Stimulated activated CD4-positive, alpha-beta T cell treated with anti-CD3 and anti-CD28 coated beads, Interleukin-2, amount 100 ng/mL, for 4 hours (primary cell): ENCODE measurements at places on chromosomes 4 and X.

DNA sequence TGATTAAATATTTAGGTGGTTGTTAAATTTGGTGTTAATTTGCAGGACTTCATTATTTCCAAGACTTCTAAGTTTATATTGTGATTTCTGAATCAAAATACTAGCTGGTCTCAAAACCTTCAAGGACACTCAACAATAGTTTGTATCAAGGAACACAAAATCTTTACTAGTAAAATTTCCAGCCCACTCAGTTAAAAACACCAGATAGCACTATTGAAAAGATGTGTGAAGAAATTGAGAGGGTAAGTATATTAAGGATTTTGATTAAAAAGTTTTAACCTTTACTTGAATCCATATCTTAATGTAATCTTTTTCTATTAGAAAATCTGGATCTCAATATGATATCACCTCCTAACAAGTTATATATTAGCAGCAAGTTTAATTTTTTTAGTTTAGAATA lies 89.3 kb upstream of the UGT8 start:
- DNase-seq, result no peak

GRCh38 chrX:25287521-25287920 lies 271.8 kb upstream of the ARX start:
- DNase-seq, result no peak

DNA sequence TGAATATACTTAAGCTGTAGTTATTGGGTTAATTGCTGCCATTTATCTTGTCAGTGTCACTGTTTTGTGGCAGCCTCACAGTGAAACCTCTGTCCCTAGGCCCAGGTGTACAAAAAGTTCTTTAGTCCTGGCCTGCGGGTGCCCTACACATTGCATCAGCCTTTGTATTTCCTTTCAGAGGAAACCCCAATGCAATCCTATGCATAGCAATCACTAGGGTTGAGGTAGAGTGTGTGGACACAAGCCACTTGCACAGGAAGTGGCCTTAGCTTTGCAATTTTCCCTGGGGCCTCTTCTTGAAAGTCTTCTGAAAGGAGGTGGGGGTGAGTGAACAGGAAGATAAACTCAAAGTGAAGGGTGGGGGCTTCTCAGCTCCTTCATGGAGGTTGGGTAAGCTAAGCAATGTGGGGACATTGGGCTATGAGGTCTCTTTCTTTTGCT lies 27.8 kb downstream of the VSIG4 start:
- no peak for DNase-seq

- DNase-seq, result no peak
Measured at GRCh38 chrX:20571611-20572010, 304.9 kb upstream of the RPS6KA3 start.

DNA sequence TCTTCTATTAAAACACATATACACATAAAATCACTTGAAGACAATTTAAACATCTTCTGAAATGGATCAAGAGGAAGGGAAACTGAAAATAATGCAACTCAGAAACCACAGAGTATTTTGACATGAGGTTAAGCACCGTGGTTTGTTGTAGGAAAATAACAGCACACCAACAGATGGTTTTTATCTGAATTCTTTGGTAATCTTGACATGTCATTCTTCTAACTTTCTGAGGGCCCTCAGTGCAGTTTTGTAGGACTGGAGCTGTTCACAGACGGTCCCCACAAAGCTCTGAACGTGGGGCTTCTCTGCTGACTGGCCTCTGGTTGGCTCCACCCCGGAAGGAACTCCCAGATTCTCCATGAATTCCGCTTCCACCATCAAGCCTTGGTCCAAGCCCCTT lies 16.0 kb upstream of the TLR8 start:
- DNase-seq, result no peak

DNA sequence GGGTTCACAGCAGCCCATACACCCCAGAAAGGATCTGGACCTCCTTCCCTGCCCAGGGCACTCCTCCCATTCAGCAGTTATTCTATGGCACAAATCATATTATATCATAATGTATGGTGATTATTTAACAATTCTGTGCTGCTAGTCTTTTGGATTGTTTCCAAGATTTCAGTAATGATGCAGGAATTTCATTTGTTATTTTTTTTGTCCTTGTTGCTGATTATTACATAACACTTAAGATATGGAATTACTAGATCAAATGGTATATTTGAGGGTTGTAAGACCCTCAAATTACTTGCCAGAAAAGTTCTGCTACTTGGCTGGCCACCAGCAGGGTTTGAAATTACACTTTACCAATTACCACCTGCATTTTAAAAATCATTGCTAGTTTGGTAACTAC lies 36.4 kb downstream of the QDPR start:
- DNase-seq, result no peak

GRCh38 chrX:38638952-38639529 lies 77.7 kb downstream of the TSPAN7 start:
- no peak for DNase-seq

DNA sequence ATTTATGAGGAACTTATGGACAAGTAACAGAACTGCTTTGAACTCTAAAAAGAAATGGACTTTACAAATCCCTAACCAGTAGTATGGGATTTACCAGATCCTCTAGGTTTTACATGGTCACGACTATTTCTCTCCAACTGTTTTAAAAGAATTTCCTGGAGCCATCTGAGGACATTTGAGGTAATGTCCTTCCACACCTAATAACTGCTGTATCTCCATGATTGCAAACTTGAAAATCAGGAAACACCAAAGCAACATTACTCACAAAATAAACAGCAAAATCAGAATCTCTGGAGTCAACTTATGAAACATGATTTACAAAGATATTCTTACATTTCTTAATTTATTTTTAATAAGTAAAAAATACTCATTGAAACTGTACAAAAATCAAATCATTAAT lies 58.0 kb downstream of the STAP1 start:
- DNase-seq, result no peak

GRCh38 chr4:18069810-18070209 lies 48.3 kb upstream of the LCORL start:
- DNase-seq, result no peak

GRCh38 chr4:59966758-59967157 lies 1233.4 kb upstream of the ADGRL3 start:
- no peak for DNase-seq

DNA sequence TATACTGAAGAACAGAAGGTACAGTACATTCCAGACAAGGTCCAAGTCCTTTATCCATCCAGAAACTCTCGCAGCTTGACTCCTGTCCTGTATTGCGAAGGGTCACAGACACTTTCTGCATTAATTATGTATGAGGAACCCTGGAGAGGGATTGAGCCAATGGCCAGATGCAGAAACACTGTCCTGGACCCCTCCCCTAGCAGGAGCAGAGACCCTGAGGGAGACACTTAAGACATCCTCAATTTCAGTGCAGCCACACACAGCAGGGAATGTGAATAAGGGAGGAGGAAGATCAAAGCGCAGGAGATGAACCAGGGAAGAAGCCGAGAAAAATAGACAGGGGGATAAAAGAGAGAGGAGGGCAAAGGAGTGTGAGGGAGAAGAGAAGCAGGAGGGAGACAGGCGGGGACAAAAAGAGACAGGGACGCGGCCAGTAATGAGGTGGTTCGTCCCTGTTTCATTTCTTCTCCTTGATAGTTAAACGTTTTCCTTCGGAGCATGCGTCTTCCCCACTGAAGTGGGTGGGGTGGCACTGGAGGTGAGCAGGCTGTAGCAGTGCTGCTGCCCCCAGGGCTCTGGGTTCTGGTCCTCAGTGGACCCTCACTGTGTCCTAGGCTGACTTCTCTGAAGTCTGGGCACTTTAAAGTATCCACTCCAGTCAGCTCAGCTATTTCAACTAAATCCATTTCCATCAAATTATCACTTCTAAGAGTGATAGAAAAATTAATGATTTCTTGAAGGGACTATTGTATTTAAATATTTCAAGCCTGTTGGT lies 356.4 kb upstream of the NOCT start:
- DNase-seq, result no peak

DNA sequence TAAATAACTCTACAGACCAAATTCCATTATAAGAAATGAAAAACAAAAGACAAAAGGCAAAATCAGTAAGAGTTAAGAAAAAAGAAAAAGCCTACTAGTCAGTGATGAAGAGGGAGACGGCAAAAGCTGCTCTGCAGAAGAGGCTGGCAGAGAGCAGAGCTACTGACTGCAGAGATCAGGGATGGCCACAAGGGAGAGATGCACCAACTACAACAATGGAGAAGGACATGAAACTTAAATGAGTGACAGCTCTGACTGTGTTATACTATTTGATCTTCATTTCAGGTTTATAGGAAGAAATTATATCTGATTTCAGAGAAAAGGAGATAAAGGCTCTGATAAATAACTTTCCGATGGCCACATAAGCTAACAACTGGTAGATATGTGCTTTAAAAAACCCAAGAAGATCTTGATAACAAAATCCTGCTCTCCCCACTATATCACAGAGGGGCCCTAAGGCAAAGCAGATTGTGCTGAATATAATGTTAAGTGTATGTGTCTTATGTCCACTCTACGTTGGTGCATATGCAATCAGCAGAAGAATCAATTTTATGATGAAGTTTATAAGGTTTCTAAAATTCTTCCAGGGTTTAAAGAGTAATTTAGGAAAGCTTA lies 58.4 kb upstream of the COX18 start:
- no peak for DNase-seq

GRCh38 chrX:153776120-153776599 lies 4.7 kb upstream of the SRPK3 start:
- no peak for DNase-seq

- DNase-seq, result no peak
Measured at GRCh38 chrX:64975491-64975890, 759 bp downstream of the ZC4H2 start.

DNA sequence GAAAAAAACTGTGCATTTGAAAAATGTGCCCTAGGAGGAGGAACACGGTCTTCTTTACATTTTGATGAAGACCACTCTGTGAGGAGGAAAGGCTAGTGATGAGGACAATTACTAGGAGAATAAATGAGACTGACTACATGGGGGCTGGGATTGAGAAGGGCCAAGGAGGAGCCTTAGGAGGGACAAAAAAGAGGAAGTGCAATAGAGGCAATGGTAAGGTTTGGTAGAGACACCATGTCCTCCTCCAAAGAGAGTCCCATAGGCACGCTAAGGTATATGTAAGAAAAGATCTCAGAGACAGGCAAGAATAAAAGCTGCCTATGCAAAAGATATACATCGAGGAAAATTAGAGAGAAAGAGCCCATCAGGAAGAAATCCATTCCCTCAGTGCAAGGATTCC lies 336.5 kb upstream of the SFRP2 start:
- no peak for DNase-seq

DNA sequence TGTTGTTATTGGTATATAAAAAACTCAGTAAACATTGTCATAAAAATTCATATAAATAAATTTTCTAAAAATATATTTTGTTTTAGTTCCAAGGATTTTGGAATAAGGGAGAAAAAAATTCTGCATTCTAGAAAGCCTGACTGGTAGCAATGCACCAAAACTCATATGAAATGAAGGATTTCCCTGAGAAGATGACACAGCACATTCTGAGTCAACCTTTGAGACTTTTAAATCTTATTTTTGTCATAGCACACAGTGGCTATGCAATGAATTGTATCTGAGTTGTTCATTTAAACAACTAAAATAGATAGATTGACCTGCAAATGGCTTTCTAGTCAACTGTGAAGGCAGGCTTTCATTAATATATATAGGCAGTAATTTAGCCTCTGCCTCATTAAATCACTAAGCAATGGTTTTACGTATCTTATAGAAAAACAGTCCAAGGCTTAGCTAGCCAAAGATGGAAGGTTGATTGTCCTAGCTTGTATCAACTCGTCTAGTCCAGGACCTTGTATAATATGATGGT lies 239.1 kb upstream of the NEIL3 start:
- DNase-seq, result no peak
